ENCODE measurements at places on chromosomes 16 and 17.

DNA sequence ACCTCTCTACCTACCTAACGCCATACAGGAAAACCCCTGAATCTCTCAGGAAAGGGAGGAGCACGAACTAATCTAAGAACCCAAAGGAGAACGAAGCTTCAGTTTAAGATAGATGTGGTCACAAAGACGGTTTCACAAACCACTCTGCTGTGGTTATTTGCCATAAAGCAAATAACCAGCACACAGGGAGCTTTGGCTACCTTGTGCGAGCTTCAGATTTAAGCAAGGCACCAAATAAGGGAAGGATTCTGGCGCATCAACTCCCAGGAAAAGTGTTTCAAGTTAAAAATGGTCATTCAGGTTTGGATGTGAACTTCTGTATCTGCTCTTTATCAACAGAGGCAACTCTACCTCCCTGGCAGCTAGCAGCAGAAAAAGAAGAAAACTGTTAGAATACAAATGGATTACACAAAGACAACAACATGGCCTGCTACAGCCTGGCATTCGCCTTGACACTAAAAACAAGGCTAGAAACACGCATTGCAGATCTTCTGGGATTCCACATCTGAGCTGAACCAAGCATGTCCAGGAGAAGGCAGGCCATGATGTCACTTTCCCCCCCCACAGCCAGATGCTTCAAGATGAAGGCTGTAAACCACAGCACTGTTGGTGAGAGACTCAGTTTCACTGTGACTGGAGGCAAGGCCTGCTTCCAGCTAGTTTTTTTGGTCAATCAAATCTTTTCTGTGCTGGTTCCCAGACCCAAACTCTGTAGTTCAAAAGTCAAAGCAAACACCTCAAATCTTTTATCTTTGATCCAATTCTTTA is 43.6 kb downstream of the SMG6 start:
- no peak for DNase-seq

DNA sequence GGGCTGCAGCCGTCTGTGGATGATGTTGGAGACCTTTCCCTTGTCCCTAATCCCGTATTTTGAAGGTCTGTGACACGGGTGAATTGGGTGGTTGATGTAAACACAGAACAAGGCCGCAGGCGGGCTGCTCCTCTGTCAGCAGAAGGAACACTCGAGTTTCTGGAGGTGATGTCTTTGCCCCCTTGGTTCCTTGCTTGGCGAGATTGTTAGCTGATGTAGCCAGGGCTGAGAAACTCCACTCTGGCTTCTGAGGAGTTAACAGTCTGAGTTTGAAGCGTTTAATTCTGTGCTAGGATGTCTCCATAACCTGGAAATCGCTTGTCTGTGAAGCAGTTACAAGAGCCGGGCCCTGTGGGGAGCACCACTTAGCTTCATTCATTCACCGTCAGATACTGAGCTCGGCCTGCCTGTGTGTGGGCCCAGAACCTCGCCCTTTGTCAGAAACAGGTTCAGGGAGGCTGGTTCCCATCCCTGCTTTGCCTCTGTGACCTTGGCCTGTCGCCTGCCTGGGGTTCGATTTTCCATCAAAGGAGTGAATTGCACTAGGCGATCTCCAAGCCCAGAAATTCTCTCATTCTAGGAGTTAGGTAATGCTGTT is 1.3 kb downstream of the MAPK8IP3 start:
- DNase-seq = no peak

DNA sequence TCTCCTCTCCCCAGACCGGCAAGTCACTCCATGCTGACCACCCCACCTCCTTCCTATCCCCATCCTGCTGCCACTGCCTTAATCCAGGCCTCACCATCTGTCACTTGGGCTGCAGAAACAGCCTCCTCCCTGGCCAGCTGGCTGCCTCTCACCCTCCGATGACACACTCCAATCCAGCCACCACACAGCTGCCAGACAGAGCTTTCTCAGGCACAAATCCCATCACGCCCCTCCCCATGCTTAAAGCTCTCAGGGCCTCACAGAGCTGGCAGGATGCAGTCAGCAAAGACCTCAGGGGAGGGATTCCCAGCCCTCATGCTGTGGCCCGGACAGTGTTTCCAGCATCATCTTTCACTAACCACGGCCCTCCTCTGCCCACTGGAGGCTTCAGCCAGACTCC is 13.7 kb downstream of the CAMKK1 start:
- DNase-seq = peak; percentile 99

GRCh38 chr17:32114536-32114935 is 27.8 kb upstream of the RHOT1 start:
- DNase-seq = no peak

GRCh38 chr17:57295526-57296023 is 39.3 kb downstream of the MSI2 start:
- no peak for DNase-seq

- DNase-seq = no peak
Measured at GRCh38 chr17:17180141-17180603, 26.0 kb downstream of the PLD6 start.

GRCh38 chr17:80112471-80113032 is 11.2 kb downstream of the GAA start:
- no peak for DNase-seq

DNA sequence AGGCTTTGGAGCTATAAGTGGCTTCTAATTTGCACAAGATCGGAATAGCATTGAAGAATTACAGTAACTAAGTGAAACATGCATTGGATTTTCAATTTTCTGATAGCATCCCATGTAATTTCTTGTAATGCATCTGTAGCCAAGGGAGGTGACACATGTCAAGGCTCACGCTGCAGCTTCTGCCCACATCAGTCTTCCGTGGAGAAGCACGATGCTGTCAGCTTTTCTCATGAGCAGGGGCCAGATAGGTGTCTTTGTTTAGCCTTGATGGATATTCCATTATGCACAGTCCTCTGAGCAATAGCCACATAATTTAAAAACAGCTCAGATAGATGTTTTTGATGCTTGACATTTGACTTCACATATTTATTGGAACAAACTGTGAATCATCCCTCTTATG is 1046.9 kb upstream of the EEF2KMT start:
- DNase-seq = no peak

- DNase-seq = no peak
Measured at GRCh38 chr17:77148940-77149510, 8.3 kb downstream of the SEC14L1 start.

- DNase-seq = no peak
Measured at GRCh38 chr16:89955001-89955685, 6.6 kb downstream of the DEF8 start.

GRCh38 chr17:1995907-1996799 is 29.0 kb downstream of the RTN4RL1 start:
- no peak for DNase-seq

- DNase-seq = no peak
Measured at GRCh38 chr17:34579979-34580684, 750 bp downstream of the TMEM132E start.

GRCh38 chr16:49443576-49443975 is 70.0 kb downstream of the C16orf78 start:
- DNase-seq = no peak

DNA sequence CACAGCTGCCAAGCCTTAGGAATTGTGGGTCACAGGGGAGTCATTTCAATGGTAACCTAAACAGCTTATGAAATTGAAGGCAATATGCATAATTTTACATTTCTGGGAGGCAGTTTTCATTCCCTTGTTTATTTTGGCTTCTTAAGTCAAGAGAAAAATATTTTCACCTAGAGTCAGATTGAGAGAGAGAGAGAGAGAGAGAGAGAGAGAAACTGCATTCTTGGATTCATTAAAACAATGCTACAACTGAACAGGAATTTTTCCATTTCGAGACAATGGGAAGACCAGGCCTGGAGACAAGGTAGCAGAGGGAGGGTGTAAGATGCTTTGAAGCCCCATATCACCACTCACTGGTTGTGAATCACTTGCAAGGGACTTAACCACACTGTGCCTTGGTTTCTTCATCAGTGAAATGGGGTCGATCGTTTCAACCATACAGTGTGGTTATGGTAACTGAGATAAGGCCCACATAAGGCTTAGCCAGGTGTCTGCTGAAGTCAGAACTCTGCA is 224.7 kb upstream of the IRX3 start:
- DNase-seq = no peak

DNA sequence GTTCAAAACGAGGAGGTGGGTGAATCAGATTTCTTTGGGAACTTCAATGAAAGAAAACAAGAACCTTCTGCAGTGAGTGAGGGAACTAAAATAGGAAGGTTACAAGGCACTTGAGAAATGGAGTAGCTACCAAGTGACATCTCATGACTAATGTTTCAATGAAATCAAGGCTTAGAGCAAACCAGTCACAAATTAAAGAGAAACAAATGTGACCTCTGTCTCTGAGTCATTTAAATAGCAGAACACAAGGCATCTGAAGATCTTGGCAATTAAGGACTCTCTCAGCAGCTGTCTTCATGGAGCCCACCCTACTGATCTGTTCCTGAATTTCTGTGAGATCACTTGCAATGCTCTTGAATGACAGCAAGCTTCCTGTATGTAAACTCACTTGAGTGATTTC is 109.5 kb downstream of the CDH11 start:
- no peak for DNase-seq

DNA sequence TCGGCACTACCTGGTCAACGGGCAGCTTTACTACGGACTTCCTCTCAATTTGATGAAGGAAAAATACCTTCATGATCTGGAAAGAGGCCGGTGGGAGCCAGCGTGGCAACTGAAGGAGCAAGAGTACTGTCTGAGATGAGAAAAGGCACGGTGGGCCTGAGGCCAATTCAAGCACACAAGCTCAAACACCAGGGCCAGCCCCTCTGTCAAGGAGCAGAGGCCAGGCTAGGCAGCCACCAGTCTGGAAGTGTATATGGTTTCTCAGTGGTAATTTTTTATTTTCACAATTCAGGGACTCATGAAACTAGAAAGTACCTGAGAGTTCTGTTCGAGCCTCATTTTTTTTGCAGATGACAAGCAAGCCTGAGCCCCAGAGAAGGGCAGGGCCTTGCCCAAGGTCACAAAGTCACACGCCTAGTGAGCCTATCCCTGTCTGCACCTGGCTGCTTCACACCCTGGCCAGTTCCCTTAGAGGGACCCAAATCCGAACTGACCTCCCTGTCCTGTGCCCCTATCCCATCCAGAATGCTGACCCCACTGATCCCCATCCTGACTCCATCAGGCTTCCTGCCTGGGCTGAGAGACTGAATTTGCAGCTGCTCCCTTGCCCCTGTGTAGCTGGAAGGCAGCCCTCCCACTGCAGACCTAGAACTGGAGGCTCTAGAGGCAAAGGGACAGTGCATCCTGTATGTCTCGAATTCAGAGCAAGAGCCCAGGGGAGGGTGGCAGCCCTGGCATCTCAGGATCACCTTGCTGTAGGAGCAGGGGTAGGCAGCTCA is 4.8 kb upstream of the TBX2 start:
- no peak for DNase-seq

- DNase-seq = no peak
Measured at GRCh38 chr16:64826374-64826773, 295.5 kb downstream of the CDH11 start.

DNA sequence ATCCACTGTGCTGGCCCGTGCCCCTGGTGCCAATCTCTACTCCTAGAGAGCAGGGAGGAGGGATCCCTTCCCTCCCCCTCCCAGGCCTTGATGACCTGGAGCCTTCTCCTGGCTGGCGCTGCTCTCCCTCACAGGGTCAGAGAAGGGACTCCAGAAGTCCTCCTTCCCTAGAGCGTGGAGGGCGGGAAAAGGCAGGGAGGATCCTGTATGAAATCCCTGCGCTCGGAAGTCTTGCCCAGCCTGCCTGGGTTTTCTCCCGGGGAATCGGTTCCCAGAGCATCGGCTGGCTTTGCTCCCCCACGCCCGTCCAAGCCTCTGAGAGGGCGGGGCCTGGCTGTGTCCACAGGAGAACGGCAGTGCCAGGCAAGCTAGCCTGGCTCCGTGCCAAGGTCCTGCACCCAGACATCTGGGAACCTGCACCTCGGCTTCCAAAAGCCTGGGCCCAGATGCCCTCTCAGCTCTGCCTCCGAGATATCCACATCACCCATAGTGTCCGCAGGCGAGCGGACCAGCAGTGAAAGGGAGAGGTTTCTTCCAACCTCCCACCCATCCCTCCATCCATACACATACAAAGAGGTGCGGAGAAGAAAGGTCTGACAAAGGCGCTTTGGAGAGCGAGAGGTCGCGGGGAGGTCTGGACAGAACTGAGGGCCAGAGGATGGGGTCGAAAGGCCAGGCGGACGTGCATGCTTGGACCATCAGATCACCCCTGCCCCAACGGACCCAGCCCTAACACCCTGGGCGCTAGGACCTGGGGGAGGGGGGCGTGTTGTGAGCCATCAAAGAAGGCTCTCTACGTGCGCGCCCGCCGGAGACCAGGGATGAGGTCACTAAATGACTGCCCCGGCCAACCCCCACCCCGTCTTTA is 1.1 kb downstream of the MPP2 start:
- DNase-seq = peak; percentile 80

DNA sequence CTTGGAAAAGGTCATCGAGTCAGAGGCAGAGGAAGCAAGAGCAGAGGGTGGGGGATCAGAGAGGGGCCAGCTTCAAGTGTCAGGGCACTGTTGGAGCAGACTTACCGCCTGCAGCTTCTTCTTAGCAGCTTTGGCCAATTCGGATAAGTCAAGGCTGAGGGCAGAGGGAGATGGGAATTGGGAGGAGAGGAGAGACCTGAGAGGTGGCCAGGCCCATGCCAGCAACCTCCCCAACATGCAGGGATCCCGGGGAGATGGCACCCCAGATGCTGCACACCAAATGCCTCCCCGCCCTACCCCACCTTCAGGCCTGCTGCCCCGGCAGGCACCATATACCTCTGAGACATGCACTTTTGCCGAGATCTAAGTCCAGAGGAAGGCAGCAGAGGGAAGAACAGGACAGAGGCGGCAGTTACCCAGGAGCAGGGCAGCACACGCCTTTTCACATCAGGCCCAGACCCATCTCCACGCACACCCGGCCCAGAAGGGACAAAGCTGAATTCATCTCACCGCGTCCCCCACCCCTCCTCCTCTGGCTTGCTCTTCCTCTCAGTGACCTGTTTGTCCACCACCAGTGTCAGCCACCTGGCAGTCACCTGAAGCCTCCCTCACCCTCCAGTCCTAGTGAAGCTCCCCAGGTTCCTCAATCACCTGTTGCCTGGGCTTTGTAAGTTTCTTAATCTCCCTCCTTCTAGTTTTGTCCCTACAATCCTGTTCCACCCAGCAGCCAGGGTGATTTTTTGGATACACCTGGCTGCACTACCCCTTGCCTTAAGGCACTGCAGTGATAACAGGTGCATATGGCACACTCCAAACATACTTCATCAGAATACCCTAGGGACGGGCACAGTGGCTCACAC is 10.4 kb downstream of the TP53I13 start:
- no peak for DNase-seq

DNA sequence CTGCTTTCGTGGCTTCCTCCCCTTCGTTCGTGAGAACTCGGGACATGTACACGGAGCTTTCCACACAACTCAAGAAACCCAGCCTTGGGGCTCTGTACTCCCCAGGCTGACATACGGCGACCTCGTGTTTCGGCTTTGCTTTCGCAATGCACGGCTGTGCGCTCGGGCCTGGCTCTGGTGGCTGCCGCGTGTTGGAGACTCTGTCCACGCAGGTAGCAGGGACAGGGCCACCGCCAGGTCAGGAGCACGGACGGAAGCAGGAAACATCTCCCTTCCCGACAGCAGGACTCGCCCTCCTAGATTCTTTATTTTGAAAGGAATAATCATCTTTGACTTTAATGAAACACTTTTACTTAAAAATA is 17.3 kb downstream of the UTS2R start:
- no peak for DNase-seq

Data from D721Med (cell line).